Activated naive CD4-positive, alpha-beta T cell treated with anti-CD3 and anti-CD28 coated beads, Interleukin-2, amount 10 ng/mL, durations not matched to agents 7 days and 5 days (primary cell): ENCODE measurements at places on chromosomes 12 and 14.

DNA sequence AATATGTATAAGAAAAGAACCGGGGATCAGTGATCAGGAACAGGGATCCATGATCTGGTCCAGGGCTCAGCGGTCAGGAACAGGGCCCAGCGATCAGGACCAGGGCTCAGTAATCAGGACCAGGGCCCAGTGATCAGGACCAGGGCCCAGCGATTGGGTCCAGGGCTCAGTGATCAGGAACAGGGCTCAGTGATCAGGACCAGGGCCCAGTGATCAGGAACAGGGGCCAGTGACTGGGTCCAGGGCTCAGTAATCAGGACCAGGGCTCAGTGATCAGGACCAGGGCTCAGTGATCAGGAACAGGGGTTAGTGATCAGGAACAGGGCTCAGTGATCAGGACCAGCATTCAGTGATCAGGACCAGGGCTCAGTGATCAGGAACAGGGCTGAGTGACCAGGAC lies 56.3 kb downstream of the TMEM121 start:
- no peak for DNase-seq

DNA sequence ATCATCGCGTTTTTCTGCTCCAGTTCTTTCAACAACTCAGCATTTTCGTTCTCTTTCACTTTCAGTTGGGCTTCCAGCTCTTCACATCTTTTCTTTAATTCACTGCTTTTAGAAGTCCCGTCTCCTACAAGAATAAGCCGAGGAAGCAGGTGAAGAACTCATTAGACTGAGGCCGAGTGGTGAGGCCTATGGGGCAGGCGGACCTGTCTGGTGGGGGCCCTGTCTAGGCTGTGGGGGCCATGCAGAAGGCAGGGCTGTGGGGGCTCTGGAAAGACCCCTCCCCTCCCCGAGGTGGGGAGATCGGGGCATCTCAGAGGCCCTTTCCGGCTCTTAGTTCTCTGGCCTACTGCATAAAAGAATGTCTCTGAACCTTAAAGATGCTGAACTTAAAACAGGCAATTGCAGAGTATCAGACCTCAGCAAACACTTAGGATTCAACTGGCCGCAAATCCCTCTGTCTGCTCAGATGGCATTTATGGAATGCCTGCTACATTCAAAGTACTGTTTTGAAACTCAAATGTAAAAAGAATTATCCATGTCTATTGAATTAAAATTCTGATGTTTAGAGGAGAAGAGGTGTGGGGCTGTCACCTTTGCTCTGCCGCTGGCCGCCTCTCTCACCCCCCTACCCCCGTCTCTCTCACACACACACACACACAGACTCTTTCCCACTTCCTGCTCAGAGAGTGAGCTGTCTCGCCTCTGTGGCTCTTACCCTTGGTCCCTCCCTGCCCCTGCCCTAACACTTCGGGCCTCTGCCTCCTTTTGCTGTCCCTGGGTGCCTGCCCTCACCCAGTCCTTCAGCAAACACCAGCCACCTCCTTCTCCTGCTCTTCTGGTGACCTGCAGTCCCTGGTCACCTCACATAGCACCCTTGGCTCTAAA lies 34.7 kb downstream of the CCDC92 start:
- peak; percentile 73 for DNase-seq

- DNase-seq, result no peak
These were observed 587.7 kb downstream of the C12orf50 start for GRCh38 chr12:87441511-87441910.

DNA sequence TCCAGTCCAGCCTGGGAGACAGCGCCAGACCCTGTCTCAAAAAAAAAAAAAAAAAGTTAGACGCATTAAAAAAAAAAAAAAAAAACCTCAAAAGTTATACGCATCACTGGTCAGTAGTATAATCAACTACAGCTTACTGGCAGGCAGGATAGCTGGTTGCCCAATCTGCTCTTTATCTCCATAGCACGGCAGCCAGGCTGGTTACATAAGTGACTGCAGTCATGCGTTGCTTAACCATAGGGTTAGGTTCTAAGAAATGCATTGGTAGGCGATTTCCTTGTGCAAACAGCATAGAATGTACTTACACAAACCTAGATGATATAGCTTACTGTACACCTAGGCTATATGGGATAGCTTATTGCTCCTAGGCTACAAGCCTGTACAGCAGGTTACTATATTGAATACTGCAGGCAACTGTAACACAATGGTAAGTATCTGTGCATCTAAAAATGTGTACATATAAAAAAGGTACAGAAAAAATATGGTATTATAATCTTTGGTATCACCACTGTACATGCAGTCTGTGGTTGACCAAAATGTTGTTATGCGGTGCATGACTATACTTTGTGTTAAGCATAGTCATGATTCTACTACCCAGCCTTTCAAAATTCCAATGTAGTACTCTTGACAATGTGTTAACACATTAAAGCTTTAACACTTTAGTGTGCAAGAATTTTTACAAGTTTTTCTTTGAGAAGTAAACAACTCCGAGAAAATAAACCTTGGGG lies 8.1 kb downstream of the L2HGDH start:
- DNase-seq, result no peak

DNA sequence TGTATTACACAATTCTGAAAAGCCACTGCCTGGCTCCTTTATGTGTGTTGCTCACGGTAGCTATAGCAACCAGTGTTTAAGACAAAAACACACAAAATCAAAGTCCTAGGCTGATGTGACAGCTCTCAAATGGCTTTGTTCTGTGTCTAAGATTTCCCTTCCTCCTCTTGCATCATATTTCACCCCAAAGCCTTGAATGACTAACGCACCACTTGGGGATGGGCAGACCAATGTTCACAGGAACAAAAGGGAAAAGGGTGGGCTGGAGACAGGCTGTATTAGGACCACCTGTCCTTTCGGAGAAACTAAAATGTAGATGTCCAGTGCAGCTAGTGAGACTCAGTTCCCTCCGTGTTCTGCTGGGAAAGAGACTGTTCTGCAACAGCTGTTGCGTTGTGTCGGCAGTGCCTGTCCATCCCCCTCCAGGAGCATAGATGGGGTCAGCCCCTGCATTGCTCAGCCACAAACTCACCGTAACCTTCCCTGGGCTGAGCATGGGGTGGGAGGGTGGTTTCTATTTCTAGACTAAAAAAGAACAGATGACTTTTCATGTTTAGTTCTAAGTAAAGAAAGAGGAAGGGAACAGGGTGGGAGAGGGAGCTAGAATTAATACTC lies 26.8 kb upstream of the DAAM1 start:
- no peak for DNase-seq

DNA sequence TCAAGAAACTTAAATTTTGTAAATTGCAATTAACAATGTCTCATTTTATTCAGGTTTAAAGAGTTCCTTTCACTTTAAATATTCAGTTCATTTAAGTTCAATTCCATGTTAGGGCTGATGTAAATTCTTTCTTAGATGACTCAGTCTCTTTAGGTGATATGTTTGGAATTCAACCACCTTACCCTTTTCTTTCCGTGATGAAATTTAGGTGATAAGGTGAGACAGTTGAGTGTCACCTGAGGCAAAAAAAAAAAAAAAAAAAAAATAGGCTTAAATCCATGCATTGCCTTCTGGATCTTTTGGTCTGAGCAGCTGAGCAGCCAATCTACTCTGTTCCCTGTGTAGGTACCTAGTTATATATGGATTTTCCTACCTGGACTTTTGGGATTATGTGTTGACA lies 299.5 kb downstream of the DAD1 start:
- no peak for DNase-seq

- no peak for DNase-seq
These were observed 922 bp downstream of the PTPRR start for GRCh38 chr12:70919597-70920035.

DNA sequence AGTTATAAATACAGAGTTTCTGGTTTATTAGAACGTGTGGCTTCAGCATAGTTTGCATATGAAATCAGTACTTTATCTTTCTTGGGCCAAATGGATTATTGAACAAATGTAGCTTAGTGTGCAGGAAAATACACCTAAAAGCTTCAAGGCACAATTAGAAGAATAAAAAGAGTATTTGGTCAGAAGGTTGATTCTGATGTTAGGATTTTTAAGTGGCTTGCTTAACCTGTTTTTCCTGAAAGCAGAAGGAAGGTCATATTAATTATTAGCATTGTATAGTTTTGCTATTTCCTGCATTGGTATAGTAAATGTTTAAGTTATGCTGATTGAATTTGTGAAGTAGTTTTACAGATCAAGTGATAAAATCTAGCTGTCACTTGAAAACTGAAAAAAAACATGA lies 31.0 kb upstream of the GNS start:
- DNase-seq, result no peak

DNA sequence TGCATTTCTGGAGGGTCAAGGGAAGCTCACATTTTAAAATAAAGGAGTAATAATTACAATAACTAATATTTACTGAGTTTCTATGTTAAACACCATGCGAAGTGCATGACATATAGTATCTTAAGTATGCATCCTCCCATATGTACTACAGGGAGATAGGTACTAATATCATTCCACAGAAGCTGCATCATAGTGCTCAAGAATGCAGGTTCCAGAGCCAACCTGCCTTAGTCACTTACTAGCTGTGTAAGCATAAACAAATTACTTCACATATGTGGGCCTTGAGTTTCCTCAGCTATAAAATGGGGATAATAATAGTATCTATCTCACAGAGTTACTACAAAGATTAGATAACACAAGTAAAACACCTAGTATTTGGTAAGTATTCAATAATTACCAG lies 18.3 kb downstream of the ARMH4 start:
- no peak for DNase-seq

DNA sequence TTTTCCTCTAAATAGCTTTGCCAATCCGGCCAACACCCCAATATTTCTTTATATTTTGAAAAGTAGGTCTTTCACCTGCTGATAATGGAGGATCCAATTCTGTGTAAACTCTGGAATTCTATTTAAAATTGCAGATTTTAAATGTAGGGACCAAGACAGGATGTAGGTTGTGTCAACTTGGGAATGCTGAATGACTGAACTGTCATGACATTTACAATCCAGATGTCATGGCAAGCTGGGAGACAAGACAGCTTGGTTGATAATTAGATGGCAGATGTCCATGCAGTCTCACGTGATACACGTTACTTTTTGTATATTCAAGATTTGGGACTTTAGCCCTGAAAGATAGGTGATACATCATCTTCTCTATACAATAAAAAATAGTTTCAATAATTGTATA lies 477.2 kb downstream of the DIO2 start:
- no peak for DNase-seq

- no peak for DNase-seq
These were observed 126.8 kb upstream of the SYT10 start for GRCh38 chr12:33566403-33566802.

GRCh38 chr12:132152953-132153352 lies 8.7 kb downstream of the NOC4L start:
- DNase-seq, result no peak

- DNase-seq, result no peak
These were observed 34.8 kb downstream of the DEGS2 start for GRCh38 chr14:100124551-100125088.
